ENCODE measurements at places on chromosomes 4 and X. TPM values are rescaled to one million over a fixed set of nuclear protein-coding genes. Genes with fewer than 3 reads are reported as not detected.

Gene GRIA3
- 0.28 TPM for total RNA-seq

Gene NKX6-1
- total RNA-seq = not detected

Gene OPN1LW
- not detected for total RNA-seq

Gene TBC1D9
- 58.6 TPM for total RNA-seq

Gene COL25A1
- total RNA-seq = 4.6 TPM

Gene SLC25A53
- 12.5 TPM for total RNA-seq

Gene REST
- 32.5 TPM for total RNA-seq

Gene ERAS
- total RNA-seq = not detected

Gene MTNR1A
- not detected for total RNA-seq

Measured in endothelial cell of coronary artery (primary cell).